ENCODE measurements at places on chromosomes 16 and 17.

DNA sequence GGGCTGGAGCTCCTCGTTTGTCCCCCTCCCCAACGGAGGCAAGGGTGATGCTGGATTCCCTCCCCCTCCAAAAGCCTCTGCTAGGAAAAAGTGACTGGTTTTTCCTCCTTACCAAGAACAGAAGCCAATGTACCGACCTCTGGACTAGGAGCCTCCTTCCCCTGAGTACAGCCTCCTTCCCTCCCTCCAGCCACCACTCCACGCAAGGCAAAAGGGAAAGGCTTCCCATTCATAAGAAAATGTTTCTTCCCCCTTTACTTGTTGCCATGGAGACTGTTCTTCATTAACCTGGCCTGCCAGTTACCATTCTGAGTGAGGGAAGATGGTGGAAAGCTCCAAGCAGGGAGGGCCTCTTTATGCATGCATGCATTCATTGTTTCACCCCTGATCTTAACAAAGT is 4.3 kb upstream of the PIMREG start:
- no peak for DNase-seq

DNA sequence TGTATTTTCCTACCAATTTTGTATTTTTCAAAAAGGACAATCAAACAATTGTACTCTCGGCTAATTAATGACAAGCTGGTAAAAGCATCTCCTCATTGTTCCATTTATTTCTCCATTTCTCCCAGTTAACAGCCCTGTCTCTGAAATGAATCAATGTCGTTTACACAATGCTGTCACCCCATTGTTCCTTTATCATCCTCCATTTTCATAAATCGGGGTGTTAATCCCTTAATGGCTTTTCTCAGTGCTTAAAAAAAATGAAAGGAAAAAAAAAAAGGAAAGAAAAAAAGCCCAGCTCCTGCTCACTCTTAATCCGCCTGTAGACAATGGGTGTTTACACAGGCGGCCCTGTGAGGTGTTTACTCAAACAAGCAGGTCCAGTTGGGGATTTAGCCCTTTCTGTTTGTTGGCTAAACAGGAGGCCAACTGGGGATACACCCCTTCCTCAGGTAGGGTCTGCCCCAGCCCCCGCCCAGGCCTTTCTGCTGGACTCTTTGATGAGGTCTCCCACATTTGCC is 86.8 kb upstream of the SALL1 start:
- DNase-seq, result no peak

DNA sequence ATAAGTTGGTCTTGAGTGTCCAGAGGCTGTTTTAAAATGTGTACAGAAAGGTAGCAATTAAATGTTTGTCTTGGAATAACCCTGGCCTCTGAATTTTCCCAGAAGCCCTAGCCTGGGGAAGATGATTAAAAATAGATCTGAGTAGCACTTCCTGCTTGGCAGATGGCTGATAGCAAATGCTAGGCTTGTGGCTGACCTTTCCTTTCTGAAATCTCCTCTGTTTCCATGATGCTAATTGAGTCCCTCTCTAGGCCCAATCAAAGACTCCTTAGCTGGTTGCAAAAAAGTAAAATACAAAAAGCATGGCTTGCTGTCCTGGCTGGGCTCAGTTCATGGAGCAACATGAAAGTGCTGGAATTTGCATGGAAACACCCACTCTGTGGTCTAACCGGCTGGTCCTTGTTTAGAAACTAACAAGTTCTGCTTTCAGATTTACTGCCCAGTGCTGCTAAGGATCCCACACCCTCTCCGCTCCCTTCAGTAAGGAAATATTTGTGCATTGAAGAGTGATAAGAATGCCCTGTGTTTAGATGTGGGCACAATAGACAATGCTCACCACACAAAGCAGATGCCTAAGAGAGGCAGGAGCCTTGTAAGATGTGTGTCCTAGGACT is 40.8 kb downstream of the YPEL2 start:
- peak; percentile 54 for DNase-seq

DNA sequence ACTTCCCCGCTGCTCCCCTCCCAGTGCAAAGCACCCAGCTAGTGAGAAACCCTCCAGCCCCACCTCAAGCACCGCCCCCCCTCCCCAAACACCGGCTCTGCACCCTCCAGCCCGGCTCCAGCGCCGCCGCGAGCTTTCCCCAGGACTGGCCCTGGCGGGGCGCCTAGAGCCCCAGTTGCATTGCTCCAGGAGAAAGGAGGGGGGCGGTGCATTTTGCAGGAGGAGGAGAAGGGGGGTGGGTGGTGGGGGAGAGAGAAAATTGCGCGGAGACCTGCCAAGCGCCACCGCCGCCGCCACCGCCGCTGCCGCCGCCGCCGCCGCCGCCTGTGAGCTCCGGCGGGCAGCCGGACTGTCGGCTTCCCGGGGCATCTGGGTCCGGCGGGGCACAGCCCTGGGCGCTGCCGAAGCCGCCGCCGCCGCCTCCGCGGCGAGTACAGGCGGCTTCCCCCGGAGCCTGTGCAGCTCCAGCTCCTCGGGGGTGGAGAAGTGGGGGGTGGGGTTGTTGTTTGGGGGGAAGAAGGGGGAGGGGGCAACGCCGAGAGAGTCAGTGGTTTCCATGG is 333 bp upstream of the NOG start:
- DNase-seq, result peak; percentile 83

DNA sequence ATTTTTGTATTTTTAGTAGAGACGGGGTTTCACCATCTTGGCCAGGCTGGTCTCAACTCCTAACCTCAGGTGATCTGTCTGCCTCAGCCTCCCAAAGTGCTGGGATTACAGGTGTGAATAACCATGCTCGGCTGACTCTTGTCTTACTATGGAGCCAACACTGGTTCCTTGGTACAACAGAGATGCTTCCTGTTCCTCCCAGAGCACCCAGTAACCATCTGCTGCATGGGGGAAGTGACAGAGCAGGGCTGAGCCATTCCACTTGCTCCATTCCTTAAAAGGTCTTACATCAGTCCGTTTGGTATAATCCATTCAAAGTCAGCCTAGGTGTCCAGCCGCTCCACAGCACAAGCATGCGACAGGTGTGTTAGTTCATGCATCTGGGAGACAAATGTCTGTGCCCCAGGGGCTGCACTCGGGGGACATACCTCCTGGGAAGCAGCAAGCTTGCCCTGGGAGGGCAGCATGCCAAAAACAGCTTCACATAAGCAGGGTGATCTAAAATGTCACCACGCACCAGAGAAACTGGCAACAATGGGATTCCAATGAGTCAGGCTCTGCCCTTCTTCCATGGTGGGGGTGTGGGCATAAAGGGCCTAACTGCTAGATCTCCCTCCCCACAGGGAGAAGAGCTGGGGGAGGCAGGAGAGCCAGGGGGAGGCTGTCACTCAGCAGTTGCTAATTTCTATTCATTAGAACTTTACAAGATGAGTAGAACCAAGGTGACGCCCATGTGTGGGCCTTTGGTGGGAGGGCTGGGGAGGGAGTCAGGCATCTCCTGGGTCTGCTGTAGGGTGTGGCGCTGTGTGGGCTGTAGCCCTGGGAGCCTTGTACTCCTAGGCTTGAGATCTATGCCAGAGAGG is 35.5 kb downstream of the PIPOX start:
- peak; percentile 10 for DNase-seq

GRCh38 chr17:79803997-79804855 is 7.3 kb upstream of the CBX8 start:
- DNase-seq, result no peak

GRCh38 chr17:56064506-56064905 is 88.8 kb upstream of the ANKFN1 start:
- no peak for DNase-seq

DNA sequence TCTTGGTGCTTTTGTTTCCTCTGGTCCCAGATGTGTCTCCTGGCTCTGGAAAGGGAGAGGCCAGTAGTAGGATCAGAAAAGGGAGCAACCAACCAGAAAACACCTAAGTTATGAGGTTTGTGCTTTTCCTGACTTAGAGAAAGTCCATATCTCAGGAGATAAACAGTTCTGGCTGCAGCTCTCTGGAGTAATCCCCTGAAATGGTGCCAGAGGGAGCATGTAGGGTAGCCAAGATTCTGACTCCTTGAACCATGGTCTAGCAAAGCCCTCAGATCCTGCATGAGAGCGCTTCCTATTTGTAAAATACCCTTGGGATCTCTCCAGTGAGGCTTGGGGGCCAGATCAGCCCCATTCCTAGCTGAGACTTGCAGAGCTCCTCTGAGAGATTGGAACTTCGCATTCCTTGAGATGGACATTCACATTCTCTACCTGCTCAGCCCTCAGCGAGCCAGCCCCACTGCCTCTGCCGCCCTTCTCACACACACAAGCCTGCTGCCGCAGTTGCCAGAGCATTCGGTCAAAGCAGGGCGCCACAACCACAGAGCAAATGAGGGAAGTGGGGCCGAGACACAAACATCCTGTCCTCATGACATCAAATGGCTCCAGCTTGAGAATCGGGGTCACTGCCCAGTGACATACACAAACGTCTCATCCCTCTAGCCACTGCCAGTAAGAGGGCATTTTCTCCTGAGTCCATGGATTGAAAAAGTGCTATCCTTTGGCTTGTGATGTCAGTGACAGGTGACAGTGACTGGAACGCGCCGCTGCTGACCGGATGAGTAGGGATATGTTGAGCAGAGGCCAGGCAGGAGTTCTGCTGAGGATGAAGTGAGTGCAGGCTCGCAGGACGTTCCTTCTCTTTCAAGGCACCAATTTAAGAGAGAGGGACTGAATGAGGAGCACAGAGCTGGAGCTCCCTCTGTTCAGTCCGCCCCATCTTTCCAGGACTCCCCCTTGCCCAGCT is 5.0 kb downstream of the ABHD15 start:
- DNase-seq, result no peak

- DNase-seq, result peak; percentile 10
These were observed 33.7 kb upstream of the AXIN2 start for GRCh38 chr17:65595071-65595656.

DNA sequence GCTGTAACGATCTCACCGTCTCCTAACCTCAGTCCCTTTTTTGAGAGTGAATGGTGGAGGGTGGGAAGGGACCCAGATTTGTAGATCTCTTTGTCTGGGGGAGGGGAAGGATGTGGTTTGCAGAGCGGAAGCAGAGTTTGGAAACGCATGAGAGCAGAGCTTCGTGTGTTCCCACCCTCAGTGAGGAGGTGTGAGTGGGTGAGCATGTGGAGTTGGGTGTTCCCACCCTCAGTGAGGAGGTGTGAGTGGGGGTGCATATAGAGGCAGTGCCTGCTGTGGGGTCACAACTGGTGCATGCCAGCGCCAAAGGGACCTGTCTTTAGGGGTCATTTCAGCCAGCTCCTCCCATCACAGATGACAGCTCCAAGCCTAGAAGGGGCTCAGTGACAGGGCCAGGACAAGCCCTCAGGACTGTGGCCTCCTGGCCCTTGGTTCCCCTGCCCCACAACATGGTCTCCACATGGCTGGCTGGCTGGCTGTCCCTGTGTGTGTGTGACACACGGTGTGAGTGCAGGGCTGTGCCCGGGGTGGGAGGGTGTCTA is 1.8 kb upstream of the CISD3 start:
- no peak for DNase-seq

DNA sequence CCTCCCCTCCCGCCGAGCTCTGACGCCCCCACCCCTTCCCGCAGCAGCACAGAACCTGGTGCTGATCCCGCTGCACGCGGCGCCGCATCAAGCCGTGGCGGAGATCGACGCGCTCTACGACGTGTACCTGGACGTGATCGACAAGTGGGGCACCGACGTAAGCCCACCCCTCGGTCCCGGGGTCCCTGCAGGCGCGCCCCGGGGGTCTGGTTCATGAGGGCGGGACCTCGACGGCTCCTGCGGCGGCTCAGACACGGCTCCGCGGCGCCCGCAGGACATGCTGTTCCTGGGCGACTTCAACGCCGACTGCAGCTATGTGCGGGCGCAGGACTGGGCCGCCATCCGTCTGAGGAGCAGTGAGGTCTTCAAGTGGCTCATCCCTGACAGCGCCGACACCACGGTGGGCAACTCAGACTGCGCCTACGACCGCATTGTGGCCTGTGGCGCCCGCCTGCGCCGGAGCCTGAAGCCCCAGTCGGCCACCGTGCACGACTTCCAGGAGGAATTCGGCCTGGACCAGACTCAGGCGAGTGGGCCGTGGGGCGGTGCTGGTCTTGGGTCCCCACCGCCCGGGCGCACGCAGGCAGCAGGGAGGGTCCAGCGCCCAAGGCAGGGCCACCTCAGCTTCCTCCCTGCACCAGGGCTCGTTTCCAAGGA is 1.4 kb downstream of the DNASE1L2 start:
- no peak for DNase-seq

- no peak for DNase-seq
These were observed 102.1 kb downstream of the CDH13 start for GRCh38 chr16:82728901-82729300.

GRCh38 chr17:51010173-51010675 is 110.4 kb downstream of the SPAG9 start:
- DNase-seq, result peak; percentile 60

DNA sequence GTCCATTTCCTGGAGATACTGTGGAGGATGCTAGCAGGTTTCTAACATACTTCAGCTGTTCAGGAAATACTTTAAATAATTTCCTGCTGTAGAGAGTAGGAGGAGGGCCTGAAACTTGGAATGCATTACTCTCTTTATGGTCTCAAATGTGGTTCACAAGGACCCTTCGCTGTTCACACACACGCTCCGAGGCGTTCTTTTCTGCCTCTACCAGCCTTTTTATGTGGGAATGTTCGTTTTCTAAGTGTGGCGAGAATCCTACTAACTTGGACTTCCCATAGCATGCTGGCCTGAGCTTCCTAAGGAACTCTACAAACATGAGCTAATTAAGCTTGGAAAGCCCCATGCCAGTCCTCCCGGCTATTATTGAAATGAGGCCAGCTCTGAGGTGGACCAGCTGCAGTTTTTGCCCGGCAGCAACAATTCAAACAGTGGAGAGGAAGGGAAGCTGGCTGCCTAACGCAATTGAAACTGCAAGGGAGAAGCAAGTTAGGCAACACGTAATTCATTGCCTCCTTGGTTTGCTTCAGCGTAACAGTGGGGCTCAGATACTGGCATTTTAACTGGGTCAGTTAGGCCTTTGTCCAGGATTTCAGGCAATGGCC is 18.9 kb downstream of the KPNA2 start:
- DNase-seq, result peak; percentile 83

DNA sequence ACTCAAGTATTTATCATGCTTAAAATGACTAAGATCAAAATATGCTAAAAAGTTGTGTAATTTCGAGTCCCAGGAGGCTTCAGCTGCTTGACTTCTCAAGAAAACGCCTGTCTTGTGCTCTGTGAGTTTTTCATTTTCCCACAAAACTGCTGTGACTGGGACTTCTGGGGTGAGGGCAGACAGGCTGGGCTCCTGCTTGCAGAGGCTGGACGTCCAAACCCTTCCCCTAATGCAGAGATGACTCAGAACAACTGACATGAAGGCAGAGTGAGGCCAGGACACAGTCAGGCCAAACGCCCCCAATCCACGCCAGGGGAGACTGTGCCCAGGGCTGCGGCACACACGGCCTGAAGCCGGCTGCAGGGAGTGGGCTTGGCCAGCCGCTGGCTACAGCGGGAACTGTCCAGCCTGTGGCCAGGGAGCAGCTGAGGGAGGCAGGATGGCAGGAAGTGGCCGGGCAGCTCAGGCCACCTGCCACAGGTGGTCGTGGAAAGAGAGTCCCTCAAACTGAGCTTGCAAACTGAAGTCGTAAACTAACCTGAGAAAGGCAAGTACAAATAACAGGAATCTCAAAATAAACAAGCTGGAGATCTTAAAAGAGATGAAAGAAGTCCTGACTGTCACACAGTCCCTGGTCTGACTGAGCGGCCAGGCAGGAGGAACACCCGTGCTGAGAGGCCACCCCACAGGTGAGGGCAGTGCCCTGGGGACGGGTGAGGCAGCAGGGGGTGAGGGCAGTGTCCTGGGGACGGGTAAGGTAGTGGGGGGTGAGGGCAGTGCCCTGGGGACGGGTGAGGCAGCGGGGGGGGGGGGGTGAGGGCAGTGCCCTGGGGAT is 21.3 kb upstream of the HEXD start:
- peak; percentile 98 for DNase-seq

- no peak for DNase-seq
These were observed 119.1 kb upstream of the ANKFN1 start for GRCh38 chr17:56034197-56034635.
